ENCODE measurements at places on chromosomes 4 and X.

GRCh38 chr4:2803624-2804448, 11.0 kb downstream of the SH3BP2 start:
- no peak for DNase-seq

- DNase-seq = peak; percentile 65
Measured at GRCh38 chr4:3047464-3048286, 26.7 kb downstream of the HTT-AS start.

- no peak for DNase-seq
Measured at GRCh38 chr4:55011761-55012160, 113.6 kb downstream of the KDR start.

- no peak for DNase-seq
Measured at GRCh38 chrX:151039351-151039750, 56.2 kb downstream of the HMGB3 start.

GRCh38 chrX:2863646-2864045, 34.9 kb downstream of the GYG2 start:
- DNase-seq = no peak

DNA sequence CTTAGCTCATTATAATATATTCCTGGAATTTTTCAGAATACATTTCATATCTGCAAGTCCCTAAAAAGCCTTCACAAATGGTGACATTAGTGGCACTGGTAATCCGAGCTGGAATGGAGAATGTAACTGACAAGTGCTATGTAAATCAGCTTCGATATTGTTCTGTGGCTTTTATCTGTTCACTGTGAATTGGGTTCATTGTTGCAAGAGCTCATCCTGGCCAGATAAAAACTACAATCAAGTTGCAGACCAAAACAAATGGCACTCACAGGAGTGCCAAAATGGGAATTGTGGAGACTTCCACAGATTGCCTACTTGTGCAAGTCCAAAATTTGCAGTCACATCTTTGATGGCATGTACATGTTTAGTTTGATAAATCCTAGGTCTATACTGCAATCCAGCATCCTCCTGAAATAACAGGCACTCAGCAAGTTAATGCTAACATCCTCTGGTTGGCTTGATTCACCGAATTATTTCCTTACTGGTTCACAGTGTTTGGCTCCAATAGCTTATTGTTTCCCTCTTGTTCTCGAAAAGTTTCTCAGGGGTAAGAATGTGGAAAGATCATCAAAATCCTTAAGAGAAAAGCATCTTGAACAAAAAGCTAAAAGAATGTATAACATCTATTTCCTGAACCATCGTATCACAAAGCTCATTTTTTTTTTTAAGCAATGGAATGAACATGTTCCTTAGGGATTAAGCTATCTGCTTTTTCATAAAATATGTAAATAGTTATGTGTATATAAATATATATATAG, 904.9 kb downstream of the CENPC start:
- no peak for DNase-seq

- DNase-seq = no peak
Measured at GRCh38 chrX:63889001-63889400, 104.0 kb upstream of the ARHGEF9 start.

DNA sequence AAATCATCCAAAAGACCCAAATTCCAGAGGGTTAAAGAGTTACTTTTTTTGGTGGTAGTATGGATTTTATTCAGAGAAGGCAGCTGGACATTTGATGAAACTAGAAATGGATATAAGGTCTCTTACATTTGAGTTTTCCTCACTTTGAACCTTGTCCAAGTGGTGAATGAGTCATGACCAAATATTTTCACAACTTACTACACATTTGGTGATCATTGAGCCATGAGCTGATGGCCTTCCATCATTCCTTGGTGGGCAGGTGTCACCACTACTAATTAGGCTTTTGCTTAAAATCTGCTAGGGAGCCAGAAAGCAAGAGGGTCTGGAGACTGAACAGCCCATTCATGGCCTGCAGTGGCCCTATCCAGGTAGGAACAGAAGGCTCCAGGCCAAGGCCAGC, 620.2 kb upstream of the INTU start:
- DNase-seq = no peak

- no peak for DNase-seq
Measured at GRCh38 chrX:54484666-54485065, 11.4 kb downstream of the FGD1 start.

DNA sequence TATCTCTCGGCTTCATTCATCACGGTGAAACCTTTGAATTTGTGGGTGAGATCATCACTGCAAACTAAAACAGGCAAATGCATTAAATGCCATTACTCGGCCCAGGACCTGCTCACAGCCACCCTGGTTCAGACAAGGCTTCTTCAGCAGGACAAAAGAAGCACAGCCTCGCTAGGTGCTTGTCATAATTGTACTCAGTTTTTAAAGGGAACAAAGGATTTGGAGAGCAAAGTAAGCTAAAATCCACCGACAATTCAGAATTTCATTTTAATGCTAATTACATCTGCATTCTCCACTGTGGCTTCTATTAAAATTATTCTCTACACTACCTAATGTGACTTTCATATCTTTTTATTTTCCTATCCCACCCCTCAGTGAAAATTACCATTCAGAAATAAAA, 57.0 kb downstream of the PCYT1B start:
- no peak for DNase-seq

DNA sequence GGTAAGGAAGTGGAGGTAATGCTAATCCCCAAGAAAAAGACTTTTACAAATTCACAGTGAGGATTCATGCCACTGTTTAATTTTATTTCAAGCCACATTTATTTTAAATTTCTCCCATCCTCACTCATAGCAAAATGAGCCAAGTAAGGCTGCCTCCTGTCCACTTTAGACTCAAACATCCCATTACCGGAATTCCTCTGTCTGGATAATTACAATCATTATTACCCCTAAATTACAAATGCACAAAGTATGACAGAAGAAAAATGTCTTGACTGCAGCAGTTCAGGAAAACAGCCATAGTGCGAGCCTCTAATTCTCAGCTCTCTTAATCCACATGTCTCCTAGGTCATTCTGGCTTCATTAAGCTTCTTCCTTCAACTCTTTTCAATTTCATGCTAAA, 57.0 kb downstream of the MAPK10 start:
- DNase-seq = no peak

DNA sequence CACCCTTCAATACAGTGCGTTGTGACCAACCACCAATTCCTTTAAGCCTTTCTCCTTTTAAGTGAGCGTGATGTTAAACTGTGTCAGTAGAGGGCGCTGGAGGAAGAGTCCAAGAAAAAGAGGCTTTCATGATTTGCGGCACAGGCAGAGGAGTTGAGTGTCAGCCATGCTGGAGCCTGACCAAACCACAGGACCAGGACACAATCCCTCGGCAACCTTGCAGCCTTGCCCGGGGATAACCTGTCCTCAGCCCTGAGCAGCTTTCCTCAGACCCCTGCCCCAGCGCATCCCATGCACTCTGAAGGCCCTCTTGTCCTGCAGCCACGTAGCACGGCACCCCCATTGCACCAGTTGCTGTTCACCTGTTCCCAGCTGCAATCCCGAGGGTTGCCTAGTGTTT, 53.5 kb upstream of the SMIM31 start:
- no peak for DNase-seq

- DNase-seq = no peak
Measured at GRCh38 chr4:120922381-120923206, at the start of gene PRDM5. Gene PRDM5, minus strand, starts transcription at chr4:120922726. Its CDS starts 118 bp downstream, at chr4:120922608.

DNA sequence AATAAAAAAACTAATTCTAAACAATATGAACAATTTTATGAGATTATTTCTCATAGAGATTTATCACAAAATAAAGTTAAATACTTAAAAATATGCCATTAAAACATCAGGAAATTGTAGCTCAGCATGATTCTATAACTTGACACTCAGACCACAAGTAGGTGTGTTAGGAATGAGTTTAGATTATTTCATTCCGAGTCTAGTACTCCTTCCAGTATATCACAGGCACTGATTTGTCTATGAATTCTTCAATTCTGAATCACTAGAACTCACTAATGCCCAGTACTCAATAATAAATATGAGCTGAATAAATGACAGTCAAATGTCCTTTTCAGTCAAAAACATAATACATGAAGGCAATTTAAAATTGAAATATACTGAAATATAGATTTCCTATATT, 22.2 kb downstream of the BOD1L1 start:
- DNase-seq = no peak

GRCh38 chr4:8394061-8394519, 46.4 kb downstream of the ACOX3 start:
- no peak for DNase-seq

DNA sequence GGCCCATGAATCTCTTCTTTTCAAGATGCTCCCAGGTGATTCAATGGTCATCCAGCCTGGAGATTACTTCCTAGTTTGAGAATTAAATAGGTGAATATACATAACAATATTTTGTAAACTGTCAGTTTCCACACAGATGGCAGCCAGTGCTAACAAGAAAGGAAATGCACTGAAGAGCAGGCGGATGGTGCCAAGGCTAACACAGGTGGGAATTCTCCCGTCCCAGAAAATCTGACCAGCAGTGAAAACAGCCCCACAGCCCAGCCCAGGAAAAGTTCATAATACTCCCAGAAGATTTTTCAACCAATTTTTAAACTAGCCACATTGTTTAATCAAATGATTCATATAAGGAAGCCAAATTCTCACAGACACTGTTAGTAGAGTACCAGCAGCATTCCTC, 387.2 kb upstream of the GATB start:
- DNase-seq = no peak

DNA sequence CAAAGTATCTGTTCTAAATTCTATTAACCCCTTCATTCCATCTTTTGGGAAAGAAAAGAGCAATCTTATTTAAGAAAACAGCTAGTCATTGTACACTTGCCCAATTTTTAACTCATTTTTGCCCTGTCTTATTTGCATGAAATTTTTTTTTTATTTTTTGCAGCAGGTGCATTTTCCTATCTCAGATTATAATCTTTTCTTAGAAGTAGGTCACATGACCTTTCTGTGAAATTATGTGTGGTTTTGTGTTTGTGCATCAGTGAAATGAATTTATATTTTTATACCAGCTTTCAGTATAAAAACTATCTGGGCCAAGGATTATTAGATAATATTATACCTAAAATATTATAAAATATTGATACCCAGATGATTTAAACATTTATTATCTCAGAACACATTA, 145.6 kb downstream of the INPP4B start:
- no peak for DNase-seq

DNA sequence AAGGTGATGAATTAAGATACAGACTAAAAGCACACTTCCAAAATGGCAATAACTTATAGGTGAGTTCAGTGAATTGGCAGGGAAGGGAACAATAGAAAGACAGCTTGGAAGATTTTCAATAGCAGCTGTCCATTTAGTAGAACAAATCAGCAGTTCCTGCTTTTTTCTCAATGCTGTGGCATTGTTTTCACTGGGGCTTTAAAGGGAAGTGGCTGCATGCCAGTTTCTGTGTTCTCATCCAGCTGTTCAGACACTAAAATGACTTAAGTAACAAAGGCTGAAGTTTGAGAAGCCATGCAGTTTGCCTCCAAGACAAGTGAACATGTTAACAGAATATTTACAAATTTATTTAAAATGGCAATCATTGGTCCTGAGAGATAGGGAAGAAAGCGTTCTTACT, 291.9 kb downstream of the FAM47A start:
- DNase-seq = no peak

DNA sequence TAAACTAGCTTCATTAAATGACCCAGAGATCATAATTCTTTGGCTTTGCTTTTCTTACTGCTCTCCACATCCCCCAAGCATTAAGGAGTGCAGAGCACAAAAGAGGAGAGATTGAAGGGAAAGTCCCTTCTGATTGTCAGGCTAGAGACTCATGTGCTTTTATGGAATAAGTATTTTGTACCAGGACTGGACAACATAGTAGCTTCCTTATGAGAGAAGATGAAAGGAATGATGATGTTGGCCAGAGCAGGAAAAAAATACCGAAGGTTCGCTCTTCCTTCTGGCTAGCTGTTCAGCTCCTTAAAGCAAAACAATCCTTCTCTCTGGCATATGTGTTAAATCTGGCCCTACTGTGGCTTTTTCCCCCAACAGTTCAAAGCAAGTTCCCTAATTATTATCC, 53.1 kb downstream of the HOPX start:
- no peak for DNase-seq

GRCh38 chr4:77248805-77249204, 91.8 kb downstream of the CCNG2 start:
- DNase-seq = no peak

- no peak for DNase-seq
Measured at GRCh38 chrX:108420481-108420880, 17.7 kb downstream of the COL4A6 start.

- no peak for DNase-seq
Measured at GRCh38 chrX:2507904-2508627, 7.3 kb upstream of the DHRSX start.

DNA sequence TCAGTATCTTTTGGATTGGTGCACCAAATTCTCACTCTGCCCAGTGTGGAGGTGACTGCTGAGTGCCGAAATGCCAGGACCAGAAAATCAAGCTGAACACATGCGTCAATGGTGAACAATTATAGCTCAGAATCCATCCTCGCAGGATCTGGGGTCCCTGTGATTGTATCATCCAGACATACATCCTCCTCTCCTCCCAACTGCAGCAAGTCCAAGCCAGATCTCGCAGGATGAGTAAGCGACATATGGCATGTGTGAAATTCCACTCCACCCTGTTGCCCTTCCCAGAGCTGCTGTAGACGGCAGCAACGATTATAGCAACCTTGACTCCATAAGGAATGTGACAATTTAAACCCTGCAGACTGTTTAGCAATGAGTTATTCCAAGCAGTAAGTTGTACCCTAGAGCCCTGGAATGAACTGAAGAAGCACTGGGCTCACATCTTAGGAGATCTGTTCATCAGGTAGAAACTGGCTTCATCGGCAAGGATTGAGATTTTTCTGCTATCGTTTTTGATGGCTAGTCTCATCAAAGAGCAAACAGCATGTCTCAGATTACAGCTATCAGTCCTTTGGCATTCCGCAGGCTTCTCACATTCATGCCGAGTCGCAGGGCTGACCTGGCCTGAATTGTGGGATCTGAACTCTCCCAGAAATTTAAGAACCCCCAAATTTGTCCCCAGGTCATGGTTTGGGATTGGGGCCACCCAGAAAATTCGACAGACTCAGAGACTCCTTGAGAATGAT, 35.5 kb upstream of the SORBS2 start:
- DNase-seq = no peak

GRCh38 chrX:30895370-30895769, 6.3 kb upstream of the TAB3 start:
- no peak for DNase-seq

GRCh38 chrX:10310511-10310910, 153.7 kb downstream of the CLCN4 start:
- no peak for DNase-seq

- DNase-seq = no peak
Measured at GRCh38 chrX:42920752-42921151, 142.8 kb upstream of the PPP1R2C start.

GRCh38 chrX:71181558-71181909, 36.9 kb downstream of the NLGN3 start:
- DNase-seq = peak; percentile 45
